Activated CD4-positive, alpha-beta T cell treated with anti-CD3 and anti-CD28 coated beads for 1 hour (primary cell): ENCODE measurements at places on chromosomes 16 and 17.

- DNase-seq, result no peak
Observed at GRCh38 chr17:70321352-70321751, 152.0 kb downstream of the KCNJ2 start.

GRCh38 chr16:55169780-55170179 lies 154.2 kb upstream of the IRX6 start:
- DNase-seq, result no peak

DNA sequence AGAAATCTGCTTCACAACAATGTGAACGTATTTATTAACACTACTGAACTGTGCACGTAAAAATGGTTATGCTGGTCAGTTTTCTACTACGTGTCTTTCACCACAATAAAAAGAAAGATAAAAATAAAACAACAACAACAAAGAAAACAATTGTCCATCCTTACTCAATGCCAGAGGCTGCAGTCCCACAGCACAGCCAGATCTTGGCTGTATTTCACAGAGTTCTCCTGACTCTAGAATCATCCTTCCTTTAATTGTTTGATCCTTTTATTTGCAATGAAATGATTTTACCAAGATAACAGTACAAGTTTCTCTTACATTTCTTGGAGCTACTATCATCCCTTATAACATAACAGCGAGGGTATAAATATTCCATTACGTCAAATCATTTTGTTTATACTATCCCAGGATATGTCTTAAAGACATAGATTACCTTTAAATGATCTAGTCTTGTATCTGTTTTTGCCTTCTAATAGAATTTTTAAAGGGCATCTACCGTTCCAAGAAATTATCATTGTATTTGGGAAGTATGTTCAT lies 103.3 kb downstream of the SLC39A11 start:
- DNase-seq, result no peak

GRCh38 chr17:43024407-43025289 lies at the start of gene RND2:
TSS of gene RND2 (plus strand) at chr17:43025231. CDS start at chr17:43025348, 117 bp downstream.
- peak; percentile 66 for DNase-seq

- peak; percentile 57 for DNase-seq
Observed at GRCh38 chr17:7479213-7480088, at the start of gene ZBTB4. TSS of gene ZBTB4 (minus strand) at chr17:7479631. CDS start at chr17:7466801, 12,830 bp downstream.

DNA sequence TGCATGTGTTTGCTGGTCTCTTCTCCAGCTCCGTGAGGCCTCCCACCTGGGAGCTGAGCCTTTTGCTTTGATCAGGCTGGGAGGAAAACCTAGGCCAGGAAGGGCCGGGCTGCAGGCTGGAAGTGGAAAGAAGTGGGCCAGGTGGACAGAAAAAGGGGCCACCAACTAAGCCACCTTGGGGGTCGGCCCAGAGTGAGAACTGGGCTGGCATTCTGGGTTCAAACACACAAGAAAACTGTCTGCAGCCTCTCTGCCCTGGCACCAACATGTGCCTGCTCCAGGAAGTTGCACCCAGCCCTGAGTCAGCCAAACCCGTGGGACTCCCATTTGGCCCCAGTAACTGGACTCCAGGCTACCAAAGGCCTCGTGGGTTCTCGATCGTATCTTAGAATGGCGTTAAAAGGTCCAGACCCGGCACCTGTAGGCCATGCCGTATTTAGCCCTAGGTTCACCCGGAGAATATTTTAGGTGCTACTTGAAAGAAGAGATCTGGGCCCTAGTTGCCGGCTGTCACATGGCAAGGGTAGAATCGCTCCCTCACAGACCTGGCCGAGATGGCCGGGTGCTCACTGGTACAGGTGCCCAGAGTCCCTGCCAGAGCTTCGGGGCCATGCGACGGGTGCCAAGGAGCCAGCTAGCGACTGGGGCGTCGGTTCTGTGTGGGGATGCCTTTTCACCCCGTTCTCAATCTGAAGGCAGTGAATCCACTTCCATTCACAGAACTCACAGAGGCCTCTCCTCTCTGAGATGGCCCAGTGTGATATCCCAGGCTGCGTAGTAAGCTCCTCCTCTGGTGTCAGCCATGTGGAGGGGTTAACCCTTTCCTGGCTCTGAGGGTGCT lies 236.6 kb downstream of the MRTFB start:
- no peak for DNase-seq

- no peak for DNase-seq
Observed at GRCh38 chr17:12982224-12982623, 35.6 kb downstream of the ELAC2 start.
